A549 (cell line): ENCODE measurements at places on chromosomes 3 and 15. TPM values are rescaled to one million over a fixed set of nuclear protein-coding genes. Genes with fewer than 3 reads are reported as not detected.

DNA sequence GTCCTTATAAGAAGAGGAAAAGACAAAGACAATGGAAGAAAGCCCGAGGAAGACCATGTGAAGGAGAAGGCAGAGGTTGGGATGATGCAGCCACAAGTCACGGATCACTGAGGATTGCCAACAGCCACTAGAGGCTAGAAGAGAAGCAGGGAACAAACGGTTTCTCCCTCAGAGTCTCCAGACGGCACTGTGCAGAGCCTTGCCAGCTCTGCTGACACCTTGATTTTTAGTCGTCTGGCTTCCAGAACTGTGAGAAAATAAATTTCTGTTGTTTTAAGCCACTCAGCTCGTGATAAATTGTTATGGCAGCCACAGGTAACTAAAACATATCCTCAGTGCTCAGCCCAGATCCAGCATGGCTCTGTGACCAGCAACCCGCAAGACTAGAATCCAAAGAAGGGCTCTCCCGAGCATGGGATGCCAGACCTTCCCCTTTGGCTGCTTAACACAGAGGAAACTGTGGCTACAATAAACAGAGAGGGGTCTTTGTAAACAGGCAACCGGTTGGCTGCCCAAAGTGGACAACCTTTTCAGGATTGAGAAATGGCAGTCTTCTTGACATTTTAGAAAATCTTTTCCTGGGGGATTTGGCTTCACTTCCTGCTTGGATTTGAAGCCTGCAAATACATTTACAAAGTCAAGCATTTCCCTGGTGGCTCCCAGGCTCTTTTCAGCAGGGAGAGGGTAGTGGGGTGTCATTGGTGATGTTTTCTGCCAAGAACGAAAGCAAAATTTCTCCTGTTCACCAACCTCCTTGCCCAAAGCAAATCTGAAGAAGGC is 88.7 kb upstream of the ADPGK start:
- DNase-seq, result no peak

GRCh38 chr15:37100966-37101215 is 542 bp upstream of the MEIS2 start:
- DNase-seq, result no peak

- DNase-seq, result no peak
These were observed 105.4 kb upstream of the FHIT start for GRCh38 chr3:61356685-61357084.

GRCh38 chr3:30233913-30234646 is 372.3 kb upstream of the TGFBR2 start:
- no peak for DNase-seq

GRCh38 chr3:25458420-25458814 is 30.4 kb downstream of the RARB start:
- no peak for DNase-seq

DNA sequence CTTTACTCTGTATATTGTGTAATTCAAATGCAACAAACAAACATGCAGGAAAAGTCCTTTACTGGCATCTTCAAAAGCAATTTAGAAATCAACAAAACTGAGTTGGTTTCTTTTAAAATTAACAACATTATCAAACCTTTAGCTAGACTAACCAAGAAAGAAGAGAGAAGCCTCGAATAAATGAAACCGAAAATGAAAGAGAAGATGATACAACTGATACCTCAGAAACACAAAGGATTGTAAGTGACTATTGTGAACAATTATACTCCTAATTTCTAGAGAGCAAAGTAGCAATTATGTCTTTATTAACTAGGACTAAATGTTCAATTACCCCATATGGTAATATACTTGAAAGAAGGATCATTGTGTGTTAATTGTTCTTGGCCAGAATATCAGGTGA is 49.2 kb upstream of the P3H2 start:
- DNase-seq, result no peak

GRCh38 chr3:82685761-82686160 is 924.3 kb upstream of the GBE1 start:
- DNase-seq, result no peak

GRCh38 chr3:58068122-58068809 is 60.0 kb downstream of the FLNB start:
- no peak for DNase-seq

- no peak for DNase-seq
These were observed 228.8 kb downstream of the NSUN3 start for GRCh38 chr3:94291686-94292085.

DNA sequence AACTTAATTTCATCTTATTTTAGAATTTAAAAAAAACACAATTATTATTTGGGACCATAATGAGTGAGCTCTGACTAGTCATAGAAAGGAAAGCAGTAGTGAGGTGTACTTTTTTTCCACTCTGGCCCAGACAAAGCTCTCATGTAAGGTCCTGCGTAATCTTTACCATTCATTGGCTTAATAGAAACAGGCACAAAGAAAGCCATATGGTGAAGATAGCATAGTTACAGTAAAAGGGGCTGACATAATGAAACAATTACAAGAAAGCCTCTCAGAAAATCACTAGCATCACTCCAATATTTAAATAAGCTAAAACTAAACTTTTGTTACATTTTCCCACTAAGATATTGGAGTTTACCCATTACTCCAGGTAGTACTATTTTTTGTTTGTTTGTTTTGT is 384.6 kb upstream of the ALCAM start:
- no peak for DNase-seq

DNA sequence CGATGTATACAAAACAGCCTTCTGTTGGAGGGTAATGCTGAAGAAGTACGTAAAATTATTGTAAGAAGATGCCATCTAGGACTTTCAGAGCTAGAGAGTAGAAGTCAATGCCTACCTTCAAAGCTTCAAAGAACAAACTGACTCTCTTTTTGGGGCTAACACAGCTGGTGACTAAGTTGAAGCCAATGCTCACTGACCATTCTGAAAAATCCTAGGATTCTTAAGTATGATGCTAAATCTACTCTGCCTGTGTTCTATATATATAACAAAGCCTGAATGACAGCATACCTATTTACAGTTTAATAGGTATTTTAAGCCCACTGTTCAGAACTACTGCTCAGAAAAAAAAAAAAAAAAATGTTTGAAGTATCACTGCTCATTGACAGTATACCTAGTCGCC is 18.9 kb downstream of the ADPGK start:
- no peak for DNase-seq

DNA sequence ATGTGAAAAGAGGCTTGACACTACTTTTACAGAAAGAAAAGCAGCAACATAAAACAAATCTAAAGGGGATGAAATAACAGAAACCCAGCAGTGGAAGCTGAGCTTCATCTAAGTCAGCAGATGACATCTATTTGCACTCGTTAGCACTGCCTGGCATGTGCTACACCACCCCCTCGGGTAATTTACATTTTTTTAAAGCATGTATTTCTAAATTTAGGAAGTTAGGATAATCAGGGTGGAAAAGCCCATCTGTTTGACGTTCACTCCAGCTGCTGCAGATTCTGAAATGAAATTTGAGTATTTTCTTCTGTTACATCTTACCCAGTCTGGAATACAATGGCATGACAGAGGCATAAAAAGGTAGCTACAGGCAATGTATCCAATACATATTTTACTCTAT is 20.7 kb downstream of the IGSF11 start:
- DNase-seq, result no peak

- DNase-seq, result no peak
These were observed 31.2 kb upstream of the TOP2B start for GRCh38 chr3:25695731-25696420.

GRCh38 chr3:171873580-171873979 is 30.4 kb downstream of the TMEM212 start:
- peak; percentile 81 for DNase-seq

DNA sequence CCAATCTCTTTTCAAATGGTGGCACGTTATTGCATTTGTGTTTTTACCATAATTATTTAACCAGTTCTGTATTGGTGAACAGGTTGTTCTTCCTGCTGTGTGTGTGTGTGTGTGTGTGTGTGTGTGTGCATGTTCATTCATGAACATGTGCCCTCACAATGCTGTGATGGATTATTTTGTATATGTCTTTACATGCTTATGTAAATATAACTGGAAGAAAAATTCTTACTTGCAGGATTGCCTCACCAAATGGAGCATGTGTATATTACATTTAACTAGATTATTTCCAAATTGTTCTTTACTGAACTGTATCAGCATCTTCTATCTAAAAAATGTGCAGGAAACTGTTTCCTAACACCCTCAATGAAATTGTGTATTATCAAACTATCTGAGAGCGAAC is 175.2 kb upstream of the ZPLD1 start:
- DNase-seq, result no peak

GRCh38 chr15:28125673-28126651 is 26.8 kb upstream of the OCA2 start:
- DNase-seq, result peak; percentile 53

- DNase-seq, result no peak
These were observed 64.2 kb upstream of the GLCE start for GRCh38 chr15:69096196-69096595.

- DNase-seq, result no peak
These were observed 3.9 kb upstream of the DPP8 start for GRCh38 chr15:65521350-65521749.

- DNase-seq, result peak; percentile 95
These were observed at the start of gene TLNRD1 for GRCh38 chr15:81000624-81001151. TLNRD1 (plus strand) TSS chr15:81000923; CDS start chr15:81002272, 1,349 bp downstream.

DNA sequence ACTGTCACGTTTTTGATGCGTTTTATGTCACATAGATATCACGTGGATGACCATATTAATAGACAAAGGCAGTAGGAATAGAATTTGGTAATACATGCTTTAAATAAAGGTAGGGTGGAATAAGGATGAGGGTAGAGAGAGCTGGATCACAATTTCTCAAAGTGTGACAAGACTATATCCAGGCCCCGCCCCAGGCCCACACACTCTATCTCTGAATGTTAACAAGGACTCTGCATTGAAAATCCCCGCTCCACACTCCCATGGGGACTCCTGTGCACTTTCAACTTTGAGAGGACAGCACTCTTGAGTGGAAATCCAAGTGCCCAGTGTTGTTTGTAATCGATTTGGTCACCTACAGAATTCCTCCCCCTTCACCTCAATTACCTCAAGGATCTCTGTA is 31.4 kb downstream of the ETV5 start:
- DNase-seq, result no peak

DNA sequence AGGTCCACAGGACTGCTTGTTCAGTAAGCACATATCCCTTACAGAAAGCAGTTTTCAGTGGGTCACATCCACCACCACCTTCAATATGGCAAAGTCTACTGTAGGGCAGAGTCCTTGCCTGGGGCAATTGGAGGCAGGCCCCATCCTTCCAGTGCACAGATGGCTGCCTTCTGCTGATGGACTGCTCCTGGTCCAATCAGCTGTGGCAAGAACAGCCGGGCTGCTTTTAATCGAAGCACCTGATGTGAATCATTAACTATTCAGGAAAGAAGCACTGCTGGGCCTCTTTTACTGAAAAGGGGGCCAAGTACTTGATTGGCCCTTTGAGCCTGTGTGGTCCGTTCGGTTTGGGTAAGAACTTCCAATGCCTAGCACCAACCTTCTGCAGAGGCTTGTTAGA is 24.4 kb downstream of the LARS2 start:
- no peak for DNase-seq

DNA sequence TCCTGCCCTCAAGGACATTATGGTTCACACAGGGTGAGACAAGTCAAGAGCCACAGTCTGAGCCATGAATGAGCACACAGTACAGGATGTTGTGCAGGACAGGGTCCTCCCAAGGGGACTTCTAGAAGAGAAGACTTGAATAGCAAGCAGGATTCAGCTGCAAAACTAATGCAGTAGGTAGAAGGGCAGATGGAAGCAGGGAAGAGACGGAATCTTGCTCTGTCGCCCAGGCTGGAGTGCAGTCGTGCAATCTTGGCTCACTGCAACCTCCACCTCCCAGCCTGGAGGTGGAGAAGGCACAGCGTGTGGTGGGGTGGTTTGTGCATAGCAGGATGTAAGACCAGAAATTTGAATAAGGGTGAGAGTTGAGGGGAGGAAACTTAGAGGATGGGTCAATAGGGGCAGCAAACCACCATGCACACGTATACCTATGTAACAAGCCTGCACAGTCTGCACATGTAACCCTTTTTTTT is 8.0 kb downstream of the BCL2L10 start:
- DNase-seq, result no peak

Gene FOXB1
- not detected in 3 replicates for polyA plus RNA-seq

Gene NOX5
- polyA plus RNA-seq, result 0.17 to 0.25 TPM (median 0.19 TPM) in 3 replicates

Gene DPPA4
- polyA plus RNA-seq, result not detected in 3 replicates

Gene ZNF620
- polyA plus RNA-seq, result 2.1 to 2.5 TPM (median 2.4 TPM) in 3 replicates

Gene GAP43
- polyA plus RNA-seq, result not detected in 3 replicates

Gene LRRC31
- 0.04 TPM in 2 of 3 replicates, not detected in the other for polyA plus RNA-seq

Gene IQCF5
- polyA plus RNA-seq, result not detected in 3 replicates

Gene CCR9
- not detected in 3 replicates for polyA plus RNA-seq

Gene MAP6D1
- 0.68 to 1.1 TPM (median 1.0 TPM) in 3 replicates for polyA plus RNA-seq

Gene STRA6
- 60.6 to 76.4 TPM (median 70.2 TPM) in 3 replicates for polyA plus RNA-seq

Gene APOD
- polyA plus RNA-seq, result 0.15 to 0.36 TPM (median 0.28 TPM) in 3 replicates
